ENCODE measurements at places on chromosomes 5 and 9. TPM values are rescaled to one million over a fixed set of nuclear protein-coding genes. Genes with fewer than 3 reads are reported as not detected.

- DNase-seq, result no peak
Measured at GRCh38 chr5:8831854-8832253, 714.0 kb downstream of the SEMA5A start.

DNA sequence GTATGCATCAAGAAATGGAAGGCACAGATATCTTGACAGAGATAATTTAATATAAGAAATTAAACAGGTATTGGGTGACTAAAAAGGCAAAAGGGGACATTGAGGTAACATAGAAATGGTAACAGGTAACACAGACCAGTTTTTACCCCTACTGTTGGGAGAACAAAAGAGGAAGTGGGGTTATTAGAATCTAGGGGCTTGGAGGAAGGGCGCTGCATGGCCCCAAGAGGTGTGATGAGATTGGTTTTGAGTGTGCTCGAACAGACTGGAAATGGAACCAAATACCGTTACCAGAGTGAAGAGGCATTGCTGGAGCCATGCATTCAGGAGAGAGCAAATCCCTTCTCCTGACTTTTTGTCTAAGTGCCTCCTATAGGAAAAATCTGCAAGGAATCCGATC lies 193.9 kb downstream of the ALDH1A1 start:
- no peak for DNase-seq

DNA sequence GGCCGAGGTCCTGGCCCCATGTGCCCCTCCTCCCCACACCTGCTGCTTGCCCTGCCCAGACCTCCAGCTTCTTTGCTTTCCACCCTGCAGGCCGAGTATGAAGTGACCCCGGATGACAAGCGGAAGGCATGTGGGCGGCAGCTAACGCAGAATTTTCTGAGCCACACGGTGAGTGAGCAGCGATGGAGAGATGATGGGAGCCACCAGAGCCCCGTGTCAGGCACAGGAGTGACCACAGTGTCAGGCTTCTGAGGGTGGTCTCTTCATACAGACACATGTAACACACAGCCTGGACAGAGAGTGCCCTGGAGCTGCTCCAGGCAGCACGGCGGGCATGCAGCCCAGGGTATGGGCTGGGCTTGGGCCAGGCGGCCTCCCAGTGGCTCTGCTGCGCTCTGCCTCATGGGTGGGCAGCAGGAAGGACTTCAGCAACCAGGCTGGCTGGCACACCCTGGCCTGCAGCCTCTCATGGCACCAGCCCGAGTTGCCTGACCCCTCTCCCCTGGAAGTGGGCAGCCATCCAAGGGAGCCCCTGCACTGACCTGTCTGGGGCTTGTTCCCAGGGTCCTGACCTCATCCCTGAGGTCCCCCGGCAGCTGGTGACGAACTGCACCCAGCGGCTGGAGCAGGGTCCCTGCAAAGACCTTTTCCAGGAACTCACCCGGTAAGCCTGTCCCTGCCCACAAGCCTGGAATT lies 5.8 kb downstream of the GRK6 start:
- DNase-seq, result no peak

DNA sequence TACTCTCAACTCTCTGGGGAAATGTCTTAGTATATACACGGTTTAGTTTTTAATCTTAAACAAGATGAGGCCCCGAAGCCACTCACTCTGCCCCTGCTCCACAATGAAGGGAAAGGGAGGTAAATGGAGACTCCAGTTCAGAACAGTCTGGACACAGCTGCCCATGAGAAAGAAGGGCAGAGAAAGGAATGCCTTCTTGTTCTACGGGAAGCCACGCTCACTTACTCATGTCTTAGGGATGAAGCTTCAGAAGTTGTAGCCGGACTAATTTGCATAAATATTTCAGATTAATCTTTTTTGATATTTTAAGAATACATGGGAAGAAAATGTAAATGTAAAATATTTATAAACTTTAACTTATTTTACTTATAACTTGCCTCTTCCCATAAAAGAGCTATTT lies 94.0 kb downstream of the COL23A1 start:
- DNase-seq, result no peak

DNA sequence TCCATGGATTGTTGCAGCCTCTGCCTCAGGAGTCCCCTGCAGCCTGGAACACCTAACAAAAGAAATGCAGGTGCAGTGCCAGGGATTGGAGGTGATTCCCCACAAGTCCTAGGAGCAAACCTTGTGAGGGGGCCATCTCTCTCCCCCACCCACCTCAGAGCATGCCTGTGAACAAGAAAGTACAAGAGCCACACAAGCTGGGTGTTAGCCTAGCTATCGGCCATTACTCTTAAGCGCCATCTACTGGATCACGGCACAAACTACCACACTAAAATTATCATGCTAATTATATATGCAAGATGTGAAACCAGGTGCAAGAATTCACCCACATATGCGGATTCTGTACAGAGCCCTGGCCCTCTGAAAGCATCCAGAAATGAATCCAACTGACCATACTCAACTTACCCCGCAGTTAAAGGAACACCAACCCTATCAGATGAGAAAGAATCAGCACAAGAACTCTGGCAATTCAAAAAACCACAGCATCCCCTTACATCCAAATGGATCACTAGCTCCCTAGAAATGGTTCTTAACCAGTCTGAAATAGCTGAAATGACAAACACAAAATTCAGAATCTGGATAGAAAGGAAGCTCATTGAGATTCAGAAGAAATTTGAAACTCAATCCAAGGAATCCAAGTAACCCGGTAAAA lies 16.5 kb upstream of the PRSS3 start:
- DNase-seq, result peak; percentile 46

GRCh38 chr5:181204826-181205760 lies at the start of gene TRIM7:
TSS of gene TRIM7 (minus strand) at chr5:181205196. CDS start at chr5:181205110, 86 bp downstream.
- peak; percentile 72 for DNase-seq

DNA sequence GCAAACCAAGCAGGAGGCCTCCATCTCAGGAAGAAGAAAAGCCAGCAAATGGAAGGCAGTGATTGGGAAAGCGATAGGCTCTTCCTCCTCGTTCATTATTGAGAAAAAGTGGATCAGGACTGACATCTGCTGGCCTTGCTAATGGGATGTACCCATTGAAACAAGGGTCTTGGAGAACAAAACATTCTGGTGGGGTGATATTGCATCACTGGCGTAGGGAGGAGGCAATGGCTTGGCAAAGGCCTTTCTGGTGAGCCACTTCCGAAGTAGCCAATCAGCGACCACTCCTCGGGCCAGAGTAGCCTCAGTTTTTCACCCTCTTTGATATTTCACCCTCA lies 86.7 kb upstream of the NFIB start:
- DNase-seq, result peak; percentile 82

DNA sequence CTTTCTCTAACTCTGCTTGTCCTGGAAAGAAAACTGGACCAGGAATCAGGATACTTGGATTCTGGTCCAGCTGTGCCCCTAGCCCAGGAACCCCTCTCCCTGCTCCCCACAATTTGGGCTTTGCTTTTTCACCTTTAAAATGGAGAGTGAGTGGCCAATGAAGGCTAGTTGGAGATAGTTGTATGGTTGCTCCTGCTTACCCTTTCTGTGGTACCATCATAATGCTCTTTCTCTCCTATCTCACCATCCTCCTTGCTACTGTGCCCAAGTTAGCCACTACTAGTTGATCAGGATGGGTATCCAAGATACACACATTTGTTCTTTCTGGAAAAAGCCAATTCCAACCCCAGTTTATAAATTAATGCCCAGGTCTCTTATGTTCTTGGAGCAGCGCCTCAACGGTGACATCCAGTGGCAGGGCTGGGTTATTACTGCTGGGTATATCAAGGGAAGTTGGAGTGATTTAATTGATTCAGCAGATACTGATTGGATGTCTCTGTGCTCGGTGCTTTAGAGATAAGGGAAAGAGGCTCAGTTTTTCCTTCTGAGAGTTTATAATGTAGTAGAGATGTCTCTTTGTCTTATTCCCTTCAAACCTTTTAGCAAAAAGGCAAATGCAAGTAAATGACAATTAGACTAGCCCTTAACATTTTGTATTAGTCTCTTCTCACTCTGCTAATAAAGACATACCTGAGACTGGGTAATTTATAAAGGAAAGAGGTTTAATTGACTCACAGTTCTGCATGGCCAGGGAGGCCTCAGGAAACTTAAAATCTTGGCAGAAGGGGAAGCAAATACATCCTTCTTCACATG lies 38.5 kb downstream of the FAXDC2 start:
- DNase-seq, result peak; percentile 65

DNA sequence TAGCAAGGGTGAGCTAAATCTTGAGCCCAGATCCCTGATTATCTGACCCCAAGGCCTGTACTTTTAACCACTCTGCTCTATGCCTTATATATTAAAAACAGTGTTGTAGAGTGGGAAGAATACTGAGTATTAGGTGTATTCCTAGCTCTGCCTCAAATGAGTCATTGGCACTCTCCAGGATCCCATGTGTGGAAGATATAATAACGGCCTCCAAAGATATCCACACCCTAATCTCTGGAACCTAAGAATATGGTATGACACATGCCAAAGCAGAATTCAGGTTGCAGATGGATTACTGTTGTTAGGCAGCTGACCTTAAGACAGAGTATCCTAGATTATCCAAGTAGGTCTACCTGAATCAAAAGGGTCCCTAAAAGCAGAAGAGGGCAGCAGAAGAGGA lies 110.8 kb downstream of the ADRB2 start:
- no peak for DNase-seq

GRCh38 chr9:126838895-126839294 lies 21.5 kb upstream of the ZBTB34 start:
- DNase-seq, result no peak

DNA sequence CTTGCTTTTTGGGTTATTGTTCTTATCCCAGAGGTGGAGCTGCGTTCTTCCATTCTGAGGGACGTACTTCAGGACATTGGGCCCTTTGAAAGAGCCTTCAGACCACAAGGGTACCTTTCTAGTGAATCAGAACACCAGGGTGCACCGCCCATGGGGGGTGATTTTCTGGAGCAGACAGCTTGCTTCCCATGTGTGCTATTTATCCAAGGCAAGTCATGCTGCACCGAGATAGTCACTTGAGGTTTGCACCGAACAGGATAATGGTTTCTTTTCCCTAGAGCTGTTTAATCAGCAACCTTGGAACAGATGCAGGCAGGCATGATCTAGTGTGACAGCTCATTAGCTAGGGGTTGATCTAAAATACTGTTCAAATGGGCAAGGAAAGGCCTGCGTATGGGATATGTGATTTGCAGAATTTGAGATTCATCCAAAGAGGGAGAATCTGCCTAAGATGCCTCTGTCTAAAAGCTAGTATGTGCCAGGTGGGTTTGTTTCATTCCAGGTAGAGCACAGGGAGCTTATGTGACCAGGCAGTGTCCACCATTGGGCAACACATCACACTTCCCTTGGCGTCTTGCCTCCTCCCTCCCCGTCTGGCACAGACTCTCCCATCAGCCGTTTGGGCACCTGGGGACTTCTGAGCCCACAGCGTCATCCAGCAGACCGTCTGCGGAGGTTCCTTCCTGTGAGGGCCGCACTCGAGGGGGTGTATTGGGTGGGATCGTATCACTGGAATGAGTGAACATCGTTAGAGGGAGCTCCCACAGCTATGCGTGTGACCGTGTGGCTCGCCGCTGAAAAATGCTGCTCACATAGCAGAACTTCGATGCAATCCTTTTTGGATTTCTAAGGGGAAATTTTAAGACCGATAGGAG lies 23.0 kb downstream of the ABL1 start:
- DNase-seq, result peak; percentile 64

GRCh38 chr9:8622871-8623270 lies 823.3 kb upstream of the DMAC1 start:
- no peak for DNase-seq

- peak; percentile 95 for DNase-seq
Measured at GRCh38 chr9:114387680-114388356, at the start of gene AKNA. TSS of gene AKNA (minus strand) at chr9:114387982. CDS start at chr9:114381333, 6,649 bp downstream.

GRCh38 chr9:121945281-121945680 lies 147.8 kb downstream of the TTLL11 start:
- no peak for DNase-seq

The CDC25C gene
- polyA plus RNA-seq, result 2.1 TPM

The OGN gene
- polyA plus RNA-seq, result 0.87 TPM

The BRD9 gene
- 32.1 TPM for polyA plus RNA-seq

The C9 gene
- not detected for polyA plus RNA-seq

The FOXD4 gene
- polyA plus RNA-seq, result 0.50 TPM

The ANKRD20A1 gene
- 0.25 TPM for polyA plus RNA-seq

The ACTL7A gene
- polyA plus RNA-seq, result not detected

Measured in stomach (tissue), 19 donors.